ENCODE measurements at places on chromosomes 1 and 21. TPM values are rescaled to one million over a fixed set of nuclear protein-coding genes. Genes with fewer than 3 reads are reported as not detected.
A peak's percentile ranks its signal among the peaks of the same experiment; 100 is the strongest.

The GBP4 gene
- total RNA-seq, result 3.9 TPM

GRCh38 chr1:60870269-60870865 is 212.0 kb upstream of the NFIA start:
- no peak for DNase-seq

DNA sequence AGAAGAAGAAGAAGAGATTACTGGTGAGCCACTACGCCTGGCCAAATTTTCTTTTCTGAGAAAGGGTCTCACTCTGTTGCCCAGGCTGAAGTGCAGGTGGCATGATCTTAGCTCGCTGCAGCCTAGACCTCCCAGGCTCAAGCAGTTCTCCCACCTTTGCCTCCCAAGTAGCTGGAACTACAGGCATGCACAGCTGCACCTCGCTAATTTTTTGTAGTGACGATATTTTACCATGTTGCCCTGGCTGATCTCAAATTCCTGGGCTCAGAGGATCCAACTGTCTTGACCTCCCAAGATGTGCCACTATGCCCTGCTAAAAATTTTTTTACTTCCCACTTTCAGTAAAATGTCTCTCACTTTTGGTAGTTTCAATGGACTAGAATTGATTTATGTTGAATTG is 24.4 kb downstream of the TMEM200B start:
- no peak for DNase-seq

DNA sequence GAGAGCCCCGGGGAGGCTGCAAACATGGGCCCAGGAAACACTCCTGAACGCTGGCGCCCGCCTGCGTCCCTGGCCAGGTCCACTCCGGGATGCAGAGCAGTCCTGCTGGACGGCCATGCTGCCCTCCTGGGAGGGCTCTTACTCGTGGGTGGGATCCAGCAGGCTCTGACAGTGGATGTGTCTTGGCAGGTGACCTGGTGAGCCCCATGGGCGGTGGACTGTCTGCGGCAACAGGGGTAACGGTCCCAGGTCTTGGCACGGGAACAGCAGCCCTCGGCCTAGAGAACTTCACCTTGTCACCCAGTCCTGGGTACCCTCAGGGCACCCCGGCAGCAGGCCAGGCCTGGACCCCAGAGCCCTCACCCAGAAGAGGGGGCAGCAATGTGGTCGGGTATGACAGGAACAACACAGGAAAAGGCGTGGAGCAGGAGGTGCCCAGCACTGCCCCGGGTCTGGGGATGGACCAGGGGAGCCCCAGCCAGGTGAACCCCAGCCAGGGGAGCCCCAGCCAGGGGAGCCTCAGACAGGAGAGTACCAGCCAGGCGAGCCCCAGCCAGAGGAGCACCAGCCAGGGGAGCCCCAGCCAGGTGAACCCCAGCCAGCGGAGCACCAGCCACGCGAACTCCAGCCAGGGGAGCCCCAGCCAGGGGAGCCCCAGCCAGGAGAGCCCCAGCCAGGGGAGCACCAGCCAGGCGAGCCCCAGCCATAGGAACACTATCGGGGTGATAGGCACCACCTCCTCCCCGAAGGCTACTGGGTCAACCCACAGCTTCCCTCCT is 39.8 kb downstream of the UMODL1 start:
- DNase-seq, result no peak

The COL11A1 gene
- 150 TPM for total RNA-seq

DNA sequence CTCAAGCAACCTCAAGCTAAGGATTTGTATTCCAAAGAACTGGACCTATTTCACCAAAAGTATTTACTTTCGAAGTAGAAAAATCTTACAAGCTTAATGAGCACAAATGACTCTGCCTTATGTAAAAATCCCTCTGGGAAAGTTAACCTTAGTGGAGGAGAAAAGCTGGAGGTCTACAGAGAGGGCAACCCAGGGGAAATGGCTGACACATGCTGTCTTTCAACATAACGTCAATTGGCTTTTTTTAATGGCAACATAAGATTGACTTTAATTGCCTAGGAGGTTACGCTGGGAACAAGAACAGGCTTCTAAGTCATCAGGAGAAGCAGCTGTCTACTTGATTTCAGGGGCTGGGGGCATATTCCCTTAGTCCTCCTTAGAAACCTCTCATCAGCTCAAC is 52.3 kb downstream of the UTP25 start:
- DNase-seq, result no peak

- peak; percentile 51 for DNase-seq
Measured at GRCh38 chr1:25688390-25689119, 72.0 kb downstream of the MAN1C1 start.

DNA sequence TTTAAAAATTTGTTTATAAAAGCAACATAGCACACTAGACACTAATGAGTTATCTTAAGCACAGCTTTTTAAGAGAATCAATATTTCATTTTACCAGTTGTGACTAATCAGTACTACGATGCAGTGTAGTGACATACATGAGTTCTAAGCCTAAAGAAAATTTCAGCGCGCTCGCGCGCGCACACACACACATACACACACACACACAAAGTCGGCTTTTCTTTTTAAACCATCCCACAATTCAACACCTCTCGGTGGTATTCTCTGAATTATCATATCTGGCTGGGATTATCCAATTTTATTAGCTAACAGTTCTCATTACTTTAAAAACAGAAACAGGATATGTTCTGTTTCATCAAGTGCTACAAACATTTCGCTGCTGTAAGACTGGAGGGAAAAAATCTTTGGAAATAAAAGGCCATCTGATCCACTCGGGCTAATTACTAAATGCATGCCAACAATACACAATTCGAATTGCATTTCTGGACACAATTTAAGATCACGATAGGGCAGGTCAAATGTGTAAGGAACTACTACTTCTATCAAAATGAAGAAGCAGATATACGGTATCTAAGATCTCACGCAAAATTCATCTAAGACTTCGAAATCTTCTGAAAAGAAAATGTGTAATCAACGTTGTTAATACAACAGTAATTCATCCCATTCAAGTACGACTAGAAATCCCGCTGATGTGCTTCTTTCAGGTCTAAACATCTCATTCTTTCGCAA is 1.2 kb downstream of the TUT4 start:
- peak; percentile 34 for DNase-seq

The FOXO6 gene
- 0.80 TPM for total RNA-seq

The RAB7B gene
- total RNA-seq, result 3.9 TPM

- no peak for DNase-seq
Measured at GRCh38 chr1:200257235-200257634, 152.6 kb downstream of the ZNF281 start.
